ENCODE measurements at places on chromosomes 3 and 15.

DNA sequence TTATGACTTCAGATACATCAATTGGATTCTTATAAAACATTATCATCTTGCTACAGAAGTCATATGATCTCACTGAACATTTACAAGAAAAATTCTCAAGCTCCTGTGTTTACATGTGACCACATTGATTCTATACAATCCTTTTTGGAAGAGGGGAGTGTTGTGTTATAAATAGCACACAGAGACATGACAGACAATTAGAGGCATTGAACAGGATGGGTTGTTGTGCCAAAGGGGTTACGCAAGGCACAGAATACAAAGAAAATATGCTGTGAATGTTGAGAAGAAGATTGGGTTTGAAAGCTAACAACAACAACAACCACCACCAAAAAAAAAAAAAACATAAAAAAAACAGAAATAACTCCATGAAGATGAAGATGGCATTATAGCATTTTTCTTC, 32.5 kb upstream of the TBL1XR1 start:
- DNase-seq: no peak

DNA sequence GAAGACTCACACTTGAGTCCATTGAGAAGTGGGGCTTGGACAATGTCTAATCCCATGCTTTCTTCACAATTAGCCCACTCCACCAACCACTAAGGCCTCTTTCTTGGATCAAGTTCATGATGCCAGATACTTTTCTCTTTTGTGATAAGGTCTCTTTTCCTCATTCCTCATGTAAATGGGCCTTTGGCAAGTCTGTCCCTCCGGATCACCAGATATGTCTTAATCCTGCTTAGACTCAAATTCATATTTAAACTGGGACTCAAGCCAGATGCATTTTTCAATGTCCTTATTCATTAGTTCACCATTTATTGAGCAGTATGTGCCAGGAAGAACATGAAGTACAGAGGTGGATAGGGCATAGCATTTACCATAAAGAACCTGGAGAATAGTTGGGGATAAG, 671.1 kb downstream of the TBL1XR1 start:
- DNase-seq: no peak

- DNase-seq: no peak
Observed at GRCh38 chr3:55816794-55817576, 329.9 kb upstream of the WNT5A start.

GRCh38 chr3:122506450-122506849, 8.3 kb downstream of the KPNA1 start:
- DNase-seq: no peak

DNA sequence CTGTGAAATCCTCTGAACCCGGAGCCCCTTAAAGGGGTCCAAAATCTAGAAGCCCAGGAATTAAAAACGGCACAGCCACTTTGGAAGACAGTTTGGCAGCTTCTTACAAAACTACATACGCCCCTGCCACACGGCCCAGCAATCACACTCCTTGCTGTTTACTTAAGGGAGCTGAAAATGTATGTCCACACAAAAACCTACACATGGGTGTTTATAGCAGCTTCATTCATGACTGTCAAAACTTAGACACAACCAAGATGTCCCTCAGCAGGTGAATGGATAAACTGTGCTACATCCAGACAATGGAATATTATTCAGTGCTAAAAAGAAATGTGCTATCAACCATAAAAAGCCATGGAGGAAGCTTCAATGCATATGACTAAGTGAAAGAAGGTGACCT, 162.5 kb downstream of the NUP210 start:
- no peak for DNase-seq

GRCh38 chr3:196998966-196999760, 30.5 kb downstream of the MELTF start:
- DNase-seq: no peak

DNA sequence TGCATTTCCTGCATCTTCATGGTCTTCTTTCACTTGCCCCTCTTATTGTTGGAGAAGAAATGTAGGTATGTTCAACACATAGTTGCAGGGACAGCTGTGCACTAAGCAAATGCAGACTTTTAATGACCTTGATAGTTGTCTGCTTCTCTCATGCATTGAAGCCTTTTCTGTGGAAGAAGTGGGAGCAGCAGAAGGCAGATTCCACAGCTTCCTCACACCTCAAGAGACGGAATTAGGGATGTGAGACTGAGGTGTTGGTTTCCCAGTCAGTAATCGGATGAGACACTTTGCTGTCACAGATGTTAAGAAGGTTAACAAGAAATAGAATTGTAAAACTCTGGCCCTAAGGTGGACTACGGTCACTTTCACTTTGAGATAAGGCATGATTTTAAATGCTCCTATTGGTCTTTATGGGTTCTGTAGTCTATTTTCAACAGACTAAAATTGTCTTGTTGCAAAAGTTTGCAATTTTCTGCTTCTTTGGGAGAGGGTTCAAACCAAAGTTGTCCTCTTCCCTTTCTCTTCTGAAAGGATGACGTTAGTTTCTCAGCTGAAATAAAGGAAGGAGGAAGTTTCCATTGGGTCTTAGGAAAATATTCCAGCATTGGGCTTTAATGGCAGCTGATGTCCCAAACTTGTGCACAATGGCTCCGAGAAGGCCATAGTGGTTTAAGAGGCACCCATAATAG, 117.4 kb downstream of the LPP start:
- DNase-seq: no peak

- DNase-seq: no peak
Observed at GRCh38 chr3:27185231-27185989, 183.8 kb downstream of the NEK10 start.

- DNase-seq: peak; percentile 92
Observed at GRCh38 chr15:62119227-62119864, 45.7 kb downstream of the C2CD4B start.

- no peak for DNase-seq
Observed at GRCh38 chr3:56192001-56192400, 276.3 kb downstream of the ERC2 start.

DNA sequence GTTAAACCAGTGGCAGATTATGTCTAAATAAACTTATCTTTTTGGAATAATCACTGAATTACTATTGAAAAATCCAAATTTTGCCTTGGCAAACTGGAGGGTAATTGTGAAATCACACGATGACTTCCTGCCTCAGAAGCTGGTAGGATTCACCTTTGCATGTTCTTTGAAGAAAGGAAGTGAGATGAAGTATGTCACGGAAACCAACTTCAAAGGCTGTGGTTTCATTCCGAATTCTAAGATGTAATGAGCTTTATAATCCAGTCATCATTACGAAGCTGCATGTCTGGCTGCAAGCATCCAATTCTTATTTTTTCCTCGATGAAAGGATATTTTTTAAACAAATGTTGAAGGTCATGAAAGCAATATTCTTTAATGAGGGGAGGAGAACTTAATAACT, 15.0 kb upstream of the ZBED2 start:
- no peak for DNase-seq

- no peak for DNase-seq
Observed at GRCh38 chr3:31544634-31545033, 11.9 kb downstream of the STT3B start.

- DNase-seq: no peak
Observed at GRCh38 chr15:66128116-66128680, 125.4 kb downstream of the MEGF11 start.

DNA sequence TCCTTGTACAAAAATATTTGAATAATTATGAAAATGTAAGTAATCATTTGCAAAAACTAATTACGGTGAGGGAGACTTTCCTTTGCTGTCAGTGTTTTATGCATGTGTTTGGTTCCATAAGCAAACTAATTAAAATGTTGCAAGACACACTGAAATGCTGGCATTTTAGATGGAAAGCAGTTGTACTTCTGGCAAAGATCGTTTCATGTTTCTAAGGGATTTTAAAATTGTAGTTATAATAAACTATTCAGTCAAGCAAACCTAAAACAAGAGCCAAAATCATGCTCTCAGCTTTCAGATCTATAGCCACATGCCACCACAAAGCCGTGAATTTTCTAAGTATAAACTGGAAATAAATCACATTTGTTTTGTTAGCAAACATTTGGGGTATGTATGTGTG, 240.1 kb upstream of the ZNF385D start:
- DNase-seq: no peak

DNA sequence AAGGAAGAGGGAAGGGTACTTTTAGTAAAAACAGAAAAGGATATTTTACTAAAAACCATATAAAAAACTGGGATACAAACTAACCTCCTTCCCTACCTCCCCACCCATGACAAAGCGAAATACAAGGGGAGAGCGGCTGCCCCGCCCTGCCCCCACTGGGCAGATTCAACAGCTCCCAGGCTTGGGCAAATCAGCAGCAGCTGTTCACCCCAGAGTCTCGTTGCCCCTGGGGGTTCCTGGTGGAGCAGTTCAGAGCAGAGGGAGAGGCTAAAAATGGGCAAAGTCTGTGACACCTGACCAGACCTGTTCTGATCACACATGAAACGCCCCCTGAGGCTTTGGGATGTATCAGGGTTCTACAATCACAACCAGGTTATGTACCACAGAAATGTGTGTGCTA, 2.5 kb upstream of the ETFA start:
- DNase-seq: no peak

All from pulmonary artery endothelial cell (primary cell).